Psoas muscle (tissue), 8 donors: ENCODE measurements at places on chromosomes 3 and 15. TPM values are rescaled to one million over a fixed set of nuclear protein-coding genes. Genes with fewer than 3 reads are reported as not detected.

The CSTA gene
- total RNA-seq = 0.84 TPM

The MAPKAPK3 gene
- 88.2 TPM for total RNA-seq

The SNRPA1 gene
- total RNA-seq = 20.6 TPM

The ACAN gene
- total RNA-seq = 0.07 TPM

The RASL12 gene
- 2.5 TPM for total RNA-seq

The MAP1A gene
- 2.7 TPM for total RNA-seq

The KBTBD13 gene
- total RNA-seq = 1.8 TPM

The CRABP1 gene
- not detected for total RNA-seq

The CADPS gene
- total RNA-seq = not detected

The GOLGA8J gene
- not detected for total RNA-seq

The GOLGA6L7 gene
- total RNA-seq = not detected

The GOLGA6D gene
- not detected for total RNA-seq

The GOLGA8T gene
- not detected for total RNA-seq

The LINGO1 gene
- 0.25 TPM for total RNA-seq

The AHSG gene
- total RNA-seq = not detected

The GUCA1C gene
- total RNA-seq = not detected

DNA sequence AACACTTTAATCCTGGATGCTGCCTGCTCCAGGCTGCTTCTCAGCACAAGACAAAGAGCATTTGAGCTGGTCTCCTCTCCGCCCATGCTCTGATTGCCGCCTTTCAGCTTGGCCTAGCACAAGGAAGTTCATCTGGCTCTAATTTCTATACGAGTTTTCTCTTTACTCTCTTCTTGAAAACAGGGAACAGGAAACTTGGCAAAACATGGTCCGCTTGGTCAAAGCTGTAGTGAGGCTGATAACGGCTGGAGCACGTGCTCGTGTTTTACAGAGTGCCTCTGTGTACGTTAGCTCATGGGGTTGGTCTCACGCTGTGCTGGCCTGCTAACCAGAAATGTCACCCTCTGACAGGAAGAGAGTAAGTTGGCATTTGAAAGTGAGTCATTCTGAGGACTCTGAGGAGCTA lies 19.2 kb downstream of the RARRES1 start:
- peaks cover 13% of the 10 kb centered on the region for H3K4me1 ChIP-seq
- H3K27ac ChIP-seq = no peak overlapping the region
- no peaks in the 10 kb centered on the region for H3K27me3 ChIP-seq
- no peak for DNase-seq

- no peaks in the 10 kb centered on the region for H3K4me1 ChIP-seq
- DNase-seq = no peak
- no peak overlapping the region for H3K4me3 ChIP-seq
These were observed 9.5 kb downstream of the CCR9 start for GRCh38 chr3:45895686-45896468.

GRCh38 chr3:52934630-52935530 lies 37.5 kb upstream of the STIMATE start:
- no peaks in the 10 kb centered on the region for H3K27me3 ChIP-seq
- no peak overlapping the region for H3K4me3 ChIP-seq
- peaks cover 31% of the 10 kb centered on the region for H3K36me3 ChIP-seq
- DNase-seq = no peak
- no peak overlapping the region for H3K27ac ChIP-seq

DNA sequence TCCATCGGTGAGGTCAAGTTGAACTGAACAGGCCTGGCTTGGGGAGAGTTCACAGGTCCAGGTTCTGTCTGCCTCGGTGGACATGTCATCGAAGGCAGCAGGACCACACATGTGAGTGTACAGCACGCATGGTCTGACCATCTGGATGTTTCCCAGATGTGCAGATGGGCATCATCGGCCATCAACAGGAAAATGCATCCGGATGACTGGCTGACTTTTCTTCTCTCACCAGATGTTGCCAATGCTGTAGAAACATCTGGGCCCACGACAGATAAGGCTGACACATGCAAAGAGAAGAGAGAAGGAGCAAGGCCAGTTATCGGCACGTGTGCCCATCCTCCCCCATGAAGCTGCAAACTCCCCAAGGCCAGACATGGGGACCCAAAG lies 45.1 kb downstream of the NOX5 start:
- no peaks in the 10 kb centered on the region for H3K27me3 ChIP-seq
- DNase-seq = no peak
- H3K4me3 ChIP-seq = peak overlapping the region; percentile 33
- H3K27ac ChIP-seq = peak overlapping the region; percentile 11
- H3K4me1 ChIP-seq = peaks cover 8% of the 10 kb centered on the region

DNA sequence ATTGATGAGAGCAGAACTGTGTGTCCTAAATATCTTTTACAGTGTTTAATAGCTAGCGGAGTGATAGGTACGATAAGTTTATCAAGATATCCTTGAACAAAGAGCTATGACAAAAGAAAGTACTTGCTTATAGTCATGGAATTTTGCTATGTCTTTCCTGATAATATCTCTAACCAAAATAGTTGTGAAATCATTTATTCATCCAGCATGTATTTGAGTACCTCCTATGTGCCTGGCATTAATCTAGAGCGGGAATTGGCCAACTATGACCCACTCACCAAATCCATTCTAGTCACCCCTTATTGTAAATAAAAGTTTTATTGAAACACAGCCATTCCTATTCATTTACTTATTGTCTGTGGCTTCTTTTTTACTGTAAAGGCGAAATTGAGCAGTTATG lies 46.6 kb downstream of the ZFAND6 start:
- no peak overlapping the region for H3K4me3 ChIP-seq
- H3K4me1 ChIP-seq = peaks cover 41% of the 10 kb centered on the region
- no peak for DNase-seq
- H3K27ac ChIP-seq = no peak overlapping the region
- H3K36me3 ChIP-seq = no peaks in the 10 kb centered on the region

GRCh38 chr3:122314228-122314876 lies 10.7 kb upstream of the CSTA start:
- H3K27me3 ChIP-seq = peaks cover 2% of the 10 kb centered on the region
- no peak for DNase-seq
- H3K27ac ChIP-seq = no peak overlapping the region
- no peaks in the 10 kb centered on the region for H3K36me3 ChIP-seq

- no peak for DNase-seq
- H3K36me3 ChIP-seq = no peaks in the 10 kb centered on the region
- peak overlapping the region; percentile 86 for H3K27ac ChIP-seq
- no peaks in the 10 kb centered on the region for H3K27me3 ChIP-seq
- H3K4me3 ChIP-seq = no peak overlapping the region
These were observed 29.9 kb downstream of the SLC28A1 start for GRCh38 chr15:84914351-84914750.

- no peaks in the 10 kb centered on the region for H3K27me3 ChIP-seq
- no peak for DNase-seq
- H3K36me3 ChIP-seq = no peaks in the 10 kb centered on the region
- H3K4me3 ChIP-seq = no peak overlapping the region
- no peak overlapping the region for H3K27ac ChIP-seq
These were observed 254.1 kb upstream of the SATB1 start for GRCh38 chr3:18679238-18679637.
